GM23248 (cell line): ENCODE measurements at places on chromosomes 3 and 15.

DNA sequence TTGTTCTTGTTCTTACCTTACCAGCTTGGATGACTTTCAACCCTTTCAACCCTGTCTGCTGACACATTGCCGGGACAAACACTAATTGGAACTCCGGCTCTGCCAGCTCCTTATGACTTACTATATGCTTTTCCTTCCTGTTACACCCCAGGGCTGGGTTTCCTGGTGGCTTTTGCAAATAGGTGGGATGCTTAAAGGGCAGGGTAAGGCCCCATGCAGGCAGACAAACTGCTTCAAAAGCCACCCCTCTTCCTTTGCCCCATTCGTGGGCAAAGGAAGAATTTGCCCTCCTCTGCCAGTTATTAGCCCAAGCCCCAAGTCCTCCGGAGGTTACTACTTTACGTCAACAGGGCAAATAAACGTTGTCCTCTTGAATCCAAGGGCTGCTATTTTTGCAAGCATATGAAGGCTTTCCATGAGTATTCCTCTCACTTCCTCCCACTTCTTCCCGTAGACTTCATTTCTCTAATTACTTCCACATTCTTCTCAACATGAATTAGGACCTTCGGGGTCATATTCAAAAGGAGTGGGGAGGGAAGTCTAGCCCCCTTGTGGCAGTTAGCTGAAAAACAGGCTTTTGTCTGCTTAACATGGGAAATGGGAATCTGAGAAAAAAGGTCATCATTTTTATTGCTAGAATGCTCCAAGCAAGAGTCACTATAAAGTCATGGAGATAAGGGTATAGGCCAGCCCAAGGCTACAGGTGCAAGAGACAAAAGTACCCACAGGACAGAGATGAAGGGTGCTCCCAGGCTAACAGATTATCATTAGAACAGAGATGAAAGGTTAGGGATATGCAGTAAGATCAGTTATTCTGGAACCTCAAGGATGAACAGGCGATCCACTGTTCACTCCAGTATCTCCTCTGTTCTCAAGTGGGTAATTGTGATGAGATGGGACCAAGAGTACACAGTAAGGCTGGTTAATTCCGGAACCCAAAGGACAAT lies 56.3 kb upstream of the FSTL1 start:
- DNase-seq: peak; percentile 77

DNA sequence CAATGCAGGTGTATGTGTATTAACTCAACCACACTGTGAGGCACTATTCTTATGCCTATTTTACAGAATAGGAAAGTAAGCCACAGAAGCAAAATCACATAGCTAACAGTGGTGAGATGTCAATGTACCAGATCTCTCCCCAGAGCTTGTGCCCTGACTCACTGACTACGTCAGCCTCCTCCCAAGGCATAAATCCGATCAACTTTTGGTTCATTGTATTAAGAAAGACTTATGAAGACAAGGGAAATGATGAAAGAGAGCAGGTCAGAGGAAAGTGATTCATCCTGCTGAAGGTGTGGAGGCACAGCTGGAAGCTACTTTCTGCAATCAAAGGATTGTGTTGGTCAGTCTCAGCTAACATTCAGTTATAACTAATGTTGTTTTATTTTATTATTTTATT lies 33.0 kb upstream of the SV2B start:
- peak; percentile 31 for DNase-seq

GRCh38 chr3:98657457-98657856 lies 64.0 kb upstream of the CPOX start:
- DNase-seq: peak; percentile 3

DNA sequence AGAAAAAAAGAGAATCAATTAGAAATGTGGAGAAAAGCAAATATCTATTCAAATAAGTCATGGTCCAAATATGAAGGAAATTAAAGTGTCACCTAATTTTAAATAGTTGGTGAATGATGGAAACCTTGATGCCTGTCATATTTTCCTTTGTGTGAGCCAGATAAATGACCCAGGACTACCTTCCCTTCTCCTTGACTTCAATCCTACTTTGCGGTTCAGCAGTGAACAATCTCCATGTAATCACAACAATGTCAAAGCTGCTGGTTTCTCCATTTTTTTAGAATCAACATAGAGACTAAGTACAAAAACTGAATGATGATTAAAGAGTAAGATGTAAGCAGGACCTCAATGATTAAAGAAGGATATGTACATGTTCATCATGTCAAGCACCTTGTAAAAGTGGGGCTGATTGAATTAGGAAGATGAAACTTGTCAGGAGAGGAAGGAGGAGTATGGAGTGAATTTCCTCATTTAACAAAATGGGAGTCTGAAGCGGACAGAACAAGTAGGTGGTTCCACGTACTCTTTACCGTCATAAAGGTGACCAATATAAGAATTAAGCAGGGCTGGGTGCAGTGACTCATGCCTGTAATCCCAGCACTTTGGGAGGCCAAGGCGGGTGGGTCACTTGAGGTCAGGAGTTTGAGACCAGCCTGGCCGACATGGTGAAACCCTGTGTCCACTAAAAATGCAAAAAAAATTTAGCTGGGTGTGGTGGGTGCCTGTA lies 43.1 kb downstream of the TRPM1 start:
- no peak for DNase-seq

- no peak for DNase-seq
Observed at GRCh38 chr3:85426121-85426520, 467.3 kb downstream of the CADM2 start.

DNA sequence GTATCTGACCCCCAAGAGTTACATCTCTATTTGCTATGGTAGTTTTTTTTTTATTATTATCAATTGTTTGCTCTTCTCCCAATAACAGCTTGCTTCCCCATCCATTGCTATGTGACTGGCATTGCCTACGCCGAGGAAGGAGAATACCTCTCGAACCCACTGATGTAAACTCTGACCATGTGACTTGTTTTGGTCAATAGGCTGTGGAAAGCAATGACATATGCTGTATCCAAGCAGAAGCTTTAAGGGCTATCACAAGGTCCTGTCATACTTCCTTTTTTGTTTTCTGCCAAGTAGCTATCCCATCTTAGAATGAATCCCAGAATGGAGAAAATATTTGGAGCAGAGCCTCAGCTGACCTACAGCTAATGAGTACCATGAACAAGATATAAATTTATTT lies 111.0 kb upstream of the FRMD4B start:
- no peak for DNase-seq

- DNase-seq: peak; percentile 79
Observed at GRCh38 chr3:111864821-111865656, 6.0 kb downstream of the PHLDB2 start.

DNA sequence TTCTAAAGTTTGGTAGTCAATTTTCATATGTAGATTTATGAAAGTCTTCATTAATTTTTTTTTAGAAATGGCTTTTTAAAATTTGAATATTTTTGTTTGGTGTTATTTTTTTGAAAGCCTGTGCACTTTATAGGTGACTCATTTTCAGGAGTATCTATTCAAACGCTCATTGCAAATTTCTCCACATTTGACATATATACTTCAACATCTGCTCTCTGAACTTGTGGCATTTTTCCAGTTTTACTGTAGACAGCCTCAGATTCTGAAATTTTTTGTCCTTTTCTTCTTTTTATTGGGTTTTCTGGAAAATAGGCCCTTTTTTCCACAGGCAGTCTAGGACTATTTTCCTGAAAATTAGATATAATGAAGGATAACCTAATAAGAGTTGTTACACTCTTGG lies 396.6 kb downstream of the RBMS3 start:
- DNase-seq: peak; percentile 15

GRCh38 chr15:101710806-101711205 lies 13.5 kb downstream of the TARS3 start:
- peak; percentile 70 for DNase-seq

GRCh38 chr3:31039145-31039544 lies 144.7 kb upstream of the GADL1 start:
- peak; percentile 7 for DNase-seq

GRCh38 chr3:42996633-42997075 lies 17.5 kb downstream of the GASK1A start:
- DNase-seq: no peak

DNA sequence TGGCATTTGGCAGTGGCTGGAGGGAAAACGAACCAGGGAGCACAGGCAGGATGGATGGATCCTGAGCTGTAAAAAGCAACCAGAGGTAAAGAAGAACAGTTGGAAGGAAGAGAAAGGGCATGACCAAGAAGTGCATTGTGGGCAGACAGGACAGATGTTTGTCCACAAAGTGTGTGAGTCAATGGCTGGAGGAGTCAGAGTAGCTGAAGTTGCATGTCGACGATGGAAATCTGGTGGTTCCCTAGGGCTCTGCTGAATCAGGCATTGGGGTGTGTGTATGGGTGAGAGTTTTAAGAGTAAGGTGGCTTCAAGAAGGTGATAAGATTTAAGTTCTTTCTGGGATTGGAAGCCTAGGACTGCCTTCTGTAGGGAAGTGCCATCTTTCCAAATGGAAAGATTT lies 214.0 kb upstream of the BHLHE40 start:
- peak; percentile 28 for DNase-seq

DNA sequence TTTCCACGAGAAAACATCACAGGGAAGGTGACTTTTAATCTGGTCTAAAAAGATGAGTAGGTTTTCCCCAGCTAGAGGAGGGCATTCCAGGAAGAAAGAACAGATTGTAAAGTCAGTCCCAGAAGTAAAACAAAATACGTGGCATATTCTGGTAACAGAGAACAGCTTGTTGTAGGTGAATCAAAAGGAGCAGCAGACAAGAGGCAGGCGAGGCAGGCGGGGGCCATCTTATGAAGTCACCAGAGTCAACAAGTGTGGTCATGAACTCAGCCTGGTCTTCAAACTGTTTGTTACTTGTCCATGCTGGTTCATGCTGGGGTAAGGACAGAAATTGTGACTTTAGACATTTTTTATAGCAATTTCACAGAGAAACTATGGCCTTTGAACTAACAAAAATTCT lies 4.0 kb upstream of the POPDC2 start:
- peak; percentile 48 for DNase-seq

DNA sequence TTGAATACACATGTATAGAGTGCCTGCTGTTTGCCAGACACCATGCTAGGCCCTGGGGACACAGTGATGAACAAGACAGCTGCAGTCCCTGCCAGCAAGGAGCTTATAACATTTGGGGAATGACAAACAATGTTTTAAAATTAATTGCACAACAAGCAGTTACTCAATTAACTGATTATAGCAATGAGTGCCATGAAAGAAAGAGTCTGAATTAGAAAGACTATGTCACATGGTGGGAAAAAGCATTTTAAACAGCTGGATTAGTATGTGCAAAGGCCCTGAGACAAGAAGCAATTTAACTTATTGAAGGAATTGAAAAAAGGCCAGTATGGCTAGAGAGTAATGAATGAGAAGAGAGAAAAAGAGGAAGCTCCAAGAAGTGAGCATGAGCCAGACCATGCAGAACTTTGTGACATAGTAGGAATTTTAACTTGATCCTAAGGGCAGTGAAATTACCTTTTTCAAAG lies 64.5 kb upstream of the PLXNA1 start:
- DNase-seq: no peak

GRCh38 chr3:79329154-79329553 lies 438.6 kb downstream of the ROBO1 start:
- DNase-seq: peak; percentile 35

DNA sequence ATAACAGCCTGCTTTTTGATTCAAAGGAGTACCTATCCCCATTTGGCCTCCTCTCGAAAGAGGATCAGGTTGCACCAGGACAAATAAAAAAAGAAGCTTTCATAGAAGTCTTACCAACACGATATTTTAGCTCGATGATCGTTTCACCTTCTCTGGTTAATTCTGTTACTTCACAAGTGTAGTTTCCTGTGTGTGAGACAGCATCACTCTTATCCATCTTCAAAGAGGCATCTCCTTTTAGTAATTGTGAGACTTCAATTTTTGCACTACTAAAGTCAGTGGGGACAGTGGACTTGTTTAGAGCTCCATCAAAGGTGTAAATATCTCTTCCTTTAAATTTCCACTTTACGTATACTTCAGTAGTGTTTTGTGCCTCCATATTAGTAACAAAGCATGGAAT lies 11.0 kb downstream of the CD47 start:
- no peak for DNase-seq

- DNase-seq: peak; percentile 12
Observed at GRCh38 chr3:37608061-37608702, 253.5 kb upstream of the CTDSPL start.
